Upper lobe of left lung (tissue), 6 donors: ENCODE measurements at places on chromosomes 3 and 15. TPM values are rescaled to one million over a fixed set of nuclear protein-coding genes. Genes with fewer than 3 reads are reported as not detected.

DNA sequence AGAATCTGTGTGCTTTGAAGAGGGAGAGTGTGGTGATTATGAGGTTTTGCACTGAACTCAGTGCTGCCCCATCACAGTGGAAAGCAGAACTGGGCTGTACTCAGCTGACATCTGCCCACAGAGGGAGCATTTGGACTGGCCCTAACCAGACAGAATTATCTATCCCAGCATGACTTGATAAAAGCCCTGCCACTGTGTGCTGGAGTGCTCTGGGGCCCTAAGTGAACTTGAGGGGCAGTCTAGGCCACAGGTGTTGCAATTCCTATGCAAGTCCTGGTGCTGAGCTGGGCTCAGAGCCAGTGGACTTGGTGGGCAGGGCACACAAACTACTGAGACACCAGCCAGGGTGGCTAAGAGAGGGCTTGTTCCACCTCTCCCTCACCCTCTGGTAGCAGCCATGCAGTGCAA, 269.2 kb upstream of the CTNNB1 start:
- no peak for DNase-seq

DNA sequence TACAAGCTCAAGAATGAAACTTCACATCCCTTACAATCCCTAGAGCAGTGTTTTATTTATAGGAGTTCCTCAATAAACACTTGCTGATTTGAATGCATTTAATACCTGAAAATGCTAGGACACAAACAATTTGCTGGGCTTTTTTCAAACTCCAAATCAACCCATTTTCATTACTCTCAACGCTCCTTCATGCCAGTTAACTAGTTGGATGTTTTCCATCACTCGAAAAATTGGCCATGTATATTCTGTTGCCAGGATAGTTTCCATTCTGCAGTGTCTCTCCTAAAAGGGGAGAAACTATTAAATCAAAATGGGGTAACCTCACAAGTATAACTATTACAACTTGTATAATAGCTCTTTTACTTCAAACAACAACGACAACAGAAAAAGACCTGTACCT, 1.2 kb downstream of the GBE1 start:
- no peak for DNase-seq

REC114 gene
- total RNA-seq, result not detected

GRCh38 chr15:60649845-60650548, 171.1 kb upstream of the ICE2 start:
- DNase-seq, result no peak

ACOX2 gene
- total RNA-seq, result 5.5 TPM

DNA sequence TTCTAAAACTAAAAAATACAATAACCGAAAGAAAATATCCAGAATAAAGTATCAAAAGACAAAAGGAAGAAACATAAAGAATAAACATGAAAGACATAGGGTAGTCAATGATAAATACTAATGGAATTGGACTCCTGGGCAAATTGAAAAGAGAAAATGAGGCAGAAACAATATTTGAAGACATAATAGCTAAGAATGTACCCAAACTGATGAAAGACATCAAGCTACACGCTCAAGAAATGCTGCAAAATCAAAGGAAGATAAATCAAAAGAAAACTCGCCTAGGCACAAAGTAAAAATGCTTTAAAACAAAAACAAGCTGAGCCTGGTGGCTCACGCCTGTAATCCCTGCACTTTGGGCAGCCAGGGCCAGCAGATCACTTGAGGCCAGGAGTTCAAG, 34.9 kb downstream of the CEP70 start:
- no peak for DNase-seq

TMC3 gene
- total RNA-seq, result not detected

DNA sequence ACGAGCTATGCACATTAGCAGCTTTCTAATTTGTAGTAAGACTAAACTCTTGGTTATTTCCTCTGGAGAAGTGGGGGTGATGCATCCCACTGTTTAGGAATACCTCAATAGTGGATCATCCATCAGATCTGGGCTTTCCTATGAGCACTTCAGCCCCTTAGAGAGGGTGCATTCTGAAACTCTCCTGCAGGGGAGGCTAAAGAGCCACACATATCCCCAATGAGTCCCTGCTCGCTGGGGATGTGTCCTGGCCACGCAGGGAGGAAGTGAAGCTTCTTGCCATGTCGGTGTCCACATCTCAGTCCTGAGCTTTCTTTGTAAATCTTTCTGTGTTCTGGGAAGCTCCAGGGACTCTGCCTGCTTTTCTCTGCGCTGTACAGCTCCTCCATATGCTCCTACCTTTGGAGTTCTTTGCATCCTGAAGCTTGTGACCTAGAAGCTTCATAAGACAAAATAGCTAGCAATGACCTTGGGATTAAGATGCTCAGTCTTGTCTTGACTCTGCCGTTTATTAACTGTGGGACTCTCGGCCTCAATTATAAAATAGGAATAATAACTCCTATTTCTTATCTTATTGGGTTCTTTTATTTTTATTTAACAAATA, 28.3 kb upstream of the MASP1 start:
- DNase-seq, result peak; percentile 53

SHF gene
- total RNA-seq, result 5.8 TPM

CADM2 gene
- 4.6 TPM for total RNA-seq
